ENCODE measurements at places on chromosomes 1 and 21.

DNA sequence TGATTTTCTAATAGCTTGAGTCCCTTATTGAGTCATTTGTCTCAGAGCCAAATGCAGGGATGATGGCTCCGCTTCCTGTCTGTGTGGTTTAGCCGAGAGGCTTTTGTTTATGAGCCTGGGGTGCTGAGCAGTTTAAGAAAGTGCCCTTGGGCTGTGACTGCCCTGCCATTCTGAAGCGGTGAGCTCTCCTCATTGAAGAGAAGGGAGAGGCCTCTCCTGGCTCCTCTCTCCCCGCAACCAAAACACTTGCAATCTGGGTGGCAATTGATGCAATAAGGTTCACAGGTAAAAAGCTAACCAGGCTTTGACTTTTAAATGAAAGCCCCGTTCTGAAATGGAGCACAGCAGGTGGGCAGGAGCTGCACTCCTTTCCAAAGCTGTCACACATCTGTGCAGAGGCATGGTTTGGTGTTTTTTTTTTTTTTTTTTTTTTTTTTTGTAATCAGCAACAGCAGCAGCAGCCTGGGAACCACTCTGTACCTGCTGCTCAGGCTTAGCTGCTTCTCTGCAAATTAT is 403.7 kb downstream of the SIPA1L2 start:
- DNase-seq: no peak

DNA sequence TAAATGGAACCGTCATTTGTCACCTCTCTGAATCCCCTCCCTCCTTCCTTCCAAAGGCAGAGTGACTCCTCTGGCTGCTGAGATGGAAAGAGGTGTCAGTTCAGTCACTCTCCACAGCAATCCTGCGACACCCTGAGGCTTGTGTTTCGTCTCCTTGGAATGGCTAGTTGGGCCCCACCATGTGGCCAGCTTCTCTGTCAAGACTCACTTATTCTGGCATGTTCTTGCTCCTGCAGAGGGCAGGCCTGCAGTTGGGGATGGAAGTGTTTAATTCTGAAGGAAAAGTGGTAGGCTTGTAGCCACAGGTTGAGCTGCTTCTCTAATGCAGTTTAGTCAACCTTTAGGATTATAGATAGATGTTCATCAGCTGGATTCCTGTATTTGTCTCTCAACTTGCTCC is 149.6 kb downstream of the LMO4 start:
- no peak for DNase-seq

GRCh38 chr1:199704231-199704630 is 323.3 kb upstream of the NR5A2 start:
- DNase-seq: no peak

DNA sequence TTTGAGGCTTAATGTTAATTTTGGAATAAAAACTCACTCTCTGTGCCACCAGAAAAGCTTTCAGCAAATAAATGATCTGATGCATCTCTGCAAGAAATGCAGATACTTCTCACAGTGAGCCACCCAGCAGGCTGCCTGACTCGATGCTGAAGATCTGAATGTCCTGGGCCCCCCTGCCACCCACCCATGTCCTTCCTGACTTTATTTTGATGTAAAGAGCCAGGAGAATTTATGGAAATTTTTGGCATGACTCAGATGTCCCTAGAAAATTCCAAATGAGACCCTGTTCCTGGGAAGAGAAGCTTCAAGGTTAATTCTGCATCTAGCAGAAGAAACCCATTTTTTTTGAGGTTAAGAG is 62.8 kb upstream of the COA6 start:
- DNase-seq: no peak

- no peak for DNase-seq
Observed at GRCh38 chr1:220011620-220012019, 34.7 kb downstream of the EPRS1 start.

DNA sequence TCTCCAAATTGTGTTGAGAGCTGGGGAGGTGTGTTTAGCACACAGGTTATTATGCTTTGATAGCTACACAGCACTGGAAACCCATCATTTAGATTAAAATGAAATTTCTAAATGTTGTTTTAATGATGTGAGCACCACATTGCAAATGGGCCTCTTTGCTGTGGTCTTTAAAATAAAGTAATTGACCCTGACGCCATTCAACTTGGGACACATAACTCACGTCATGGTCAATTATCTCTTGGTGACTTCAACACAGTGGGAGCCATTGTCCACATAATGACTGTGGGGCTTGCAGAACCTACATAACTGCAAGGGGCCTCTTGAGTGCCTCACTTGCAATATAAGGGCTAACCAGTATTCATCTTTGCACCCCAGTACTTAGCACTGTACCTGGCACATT is 280.4 kb downstream of the HLX start:
- no peak for DNase-seq

GRCh38 chr1:118201524-118201923 is 16.5 kb upstream of the SPAG17 start:
- no peak for DNase-seq

- no peak for DNase-seq
Observed at GRCh38 chr1:243471026-243471685, 215.3 kb downstream of the SDCCAG8 start.

GRCh38 chr1:26181586-26182382 is 4.5 kb downstream of the CNKSR1 start:
- DNase-seq: no peak

DNA sequence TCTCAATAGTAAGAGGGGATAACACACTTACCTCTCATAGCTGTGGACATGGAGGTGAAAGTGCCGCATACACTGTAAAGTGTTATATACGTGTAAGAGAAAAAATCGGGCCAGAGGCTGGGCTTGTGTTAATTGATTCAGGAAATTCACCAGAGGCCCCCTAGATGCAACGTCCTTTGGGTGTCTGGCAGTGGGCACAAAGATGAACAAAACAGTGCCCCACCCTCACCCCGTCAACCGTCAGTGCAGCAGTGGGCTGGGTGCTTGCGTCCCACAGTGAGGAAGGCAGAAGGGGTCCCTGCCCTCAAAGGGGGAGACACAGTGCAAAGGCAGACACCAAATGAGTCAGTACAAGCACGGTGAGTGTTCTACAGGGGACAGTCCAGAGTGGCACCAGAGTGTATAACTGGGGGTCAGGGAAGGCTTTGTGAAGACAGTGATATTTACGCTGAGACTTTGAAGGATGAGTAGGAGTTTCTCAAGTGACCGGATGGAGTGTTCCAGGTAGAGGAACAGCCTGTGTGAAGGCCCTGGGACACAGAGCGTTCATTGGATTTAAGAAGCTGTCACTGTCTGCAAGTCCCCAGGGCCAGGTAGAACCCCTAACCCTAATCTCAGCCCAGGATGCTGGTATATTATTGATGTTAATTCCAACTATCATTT is 6.6 kb upstream of the MTFR1L start:
- DNase-seq: no peak

GRCh38 chr1:234413990-234414389 is 40.7 kb downstream of the COA6 start:
- DNase-seq: no peak

DNA sequence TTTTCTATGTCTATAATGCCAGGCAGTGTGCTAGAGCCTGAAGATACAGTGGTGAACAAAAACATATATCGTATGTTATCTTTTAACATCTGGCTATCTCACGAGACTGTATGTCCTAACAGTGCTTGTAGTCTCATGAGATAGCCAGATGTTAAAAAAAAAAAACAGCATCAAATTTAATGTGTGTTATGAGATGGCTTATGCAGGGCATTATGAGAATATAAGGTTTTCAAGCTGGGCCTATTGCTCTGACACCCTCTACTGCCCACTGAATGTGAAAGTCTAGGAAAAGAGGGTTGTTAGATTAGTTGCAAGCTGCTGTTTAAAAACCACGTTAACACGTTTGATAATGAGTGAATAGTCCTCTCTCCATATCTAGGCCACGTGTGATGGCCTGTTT is 109.8 kb downstream of the CACHD1 start:
- no peak for DNase-seq

- DNase-seq: no peak
Observed at GRCh38 chr1:102970496-102971078, 137.7 kb downstream of the COL11A1 start.

- DNase-seq: no peak
Observed at GRCh38 chr1:51316846-51317120, 13.6 kb downstream of the TTC39A start.

DNA sequence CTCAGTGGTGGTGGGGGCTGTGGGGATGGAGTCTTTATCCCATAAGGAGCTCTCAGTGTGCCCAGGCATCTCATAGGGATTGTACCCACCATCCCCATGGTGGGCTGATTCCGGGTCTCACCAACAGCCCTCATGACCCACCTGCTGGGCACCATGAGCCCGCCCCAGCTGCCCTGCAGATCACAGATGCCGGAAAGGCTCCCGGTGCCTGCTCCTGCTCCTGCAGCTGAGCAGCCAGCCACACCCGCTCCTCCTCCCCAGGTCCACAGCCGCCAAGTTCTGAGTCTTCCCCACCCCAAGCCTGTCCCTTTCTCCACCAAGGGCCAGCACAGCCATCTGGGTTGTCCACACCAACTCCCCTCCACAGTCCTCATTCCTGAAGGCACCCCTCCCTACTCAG is 15.5 kb upstream of the TSPEAR start:
- DNase-seq: no peak

DNA sequence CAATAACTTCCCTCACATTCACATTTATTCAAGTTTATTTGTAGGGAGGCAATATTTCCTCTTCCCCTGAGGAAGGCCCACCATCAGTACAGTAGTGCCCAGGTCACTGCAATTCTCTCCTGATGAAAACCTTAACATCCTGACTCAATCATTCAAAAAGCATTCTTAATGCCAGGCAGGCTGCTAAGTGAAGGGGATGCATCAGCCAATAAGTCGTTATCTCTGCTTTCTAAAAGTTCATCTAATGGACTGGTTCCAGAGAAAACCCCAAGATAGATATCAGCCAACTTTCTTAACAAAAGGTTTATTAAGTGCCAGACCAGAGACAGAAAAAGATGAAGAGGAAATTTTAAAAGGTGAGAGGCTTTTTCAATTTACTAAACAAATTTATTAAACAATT is 17.3 kb downstream of the OTUD7B start:
- DNase-seq: no peak

DNA sequence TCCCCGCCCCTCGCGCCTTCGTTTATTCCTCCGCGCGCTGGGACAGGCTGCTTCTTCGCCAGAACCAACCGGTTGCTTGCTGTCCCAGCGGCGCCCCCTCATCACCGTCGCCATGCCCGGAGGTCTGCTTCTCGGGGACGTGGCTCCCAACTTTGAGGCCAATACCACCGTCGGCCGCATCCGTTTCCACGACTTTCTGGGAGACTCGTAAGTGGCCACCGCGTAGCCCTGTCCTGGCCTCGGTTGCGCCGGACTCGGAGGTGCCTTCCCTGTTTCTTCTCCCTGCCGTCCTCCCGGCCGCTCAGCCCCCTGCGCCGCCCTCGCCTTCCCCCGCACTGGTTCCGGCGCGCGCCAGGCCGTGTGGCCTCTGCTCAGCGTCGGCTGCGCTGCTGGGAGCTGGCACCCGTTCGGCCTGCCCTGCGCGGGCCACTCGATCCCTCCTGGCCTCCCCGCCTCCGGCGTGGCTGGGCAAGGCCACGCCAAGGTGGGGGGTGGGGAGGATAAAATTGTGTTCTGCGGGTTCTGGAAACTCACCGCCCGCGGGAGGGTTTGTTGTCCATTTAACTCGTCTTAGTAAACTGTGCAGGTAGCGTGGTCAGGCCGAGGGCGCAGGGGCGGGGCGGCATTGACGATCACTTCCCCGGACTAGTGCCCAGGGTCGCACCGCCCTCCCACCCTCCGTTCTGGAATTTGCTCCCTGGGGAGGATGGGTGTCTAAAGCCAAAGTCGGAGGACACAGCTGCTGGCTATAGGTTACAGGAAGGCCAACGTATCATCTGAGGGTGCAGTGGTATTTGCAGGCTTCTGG is at the start of gene PRDX6:
Gene PRDX6 (plus strand): TSS at position 50 of the 808 bp plus-strand sequence. CDS start 63 bp downstream, at position 113.
- peak; percentile 96 for DNase-seq

DNA sequence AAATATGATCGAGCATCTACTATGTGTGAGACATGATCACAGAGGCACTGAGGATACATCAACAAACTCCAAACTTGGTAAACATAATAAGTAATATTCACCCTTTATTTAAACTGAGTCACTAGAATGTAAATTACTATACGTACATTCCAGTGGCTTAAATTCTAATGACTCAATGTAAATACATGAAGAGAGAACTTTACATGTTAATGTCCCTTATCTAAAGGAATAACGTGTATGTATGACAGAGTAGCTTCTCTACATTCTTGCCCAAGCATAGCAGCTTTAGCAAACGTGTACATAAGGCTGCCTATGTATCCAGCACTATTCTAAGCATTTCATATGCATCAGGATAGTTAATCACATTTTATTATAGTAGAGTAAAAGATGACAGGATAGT is 111.8 kb upstream of the CYYR1 start:
- DNase-seq: no peak

- peak; percentile 98 for DNase-seq
Observed at GRCh38 chr1:85276215-85276977, at the start of gene BCL10. Gene BCL10 (minus strand): TSS chr1:85276632. CDS start chr1:85276352, 280 bp downstream.

DNA sequence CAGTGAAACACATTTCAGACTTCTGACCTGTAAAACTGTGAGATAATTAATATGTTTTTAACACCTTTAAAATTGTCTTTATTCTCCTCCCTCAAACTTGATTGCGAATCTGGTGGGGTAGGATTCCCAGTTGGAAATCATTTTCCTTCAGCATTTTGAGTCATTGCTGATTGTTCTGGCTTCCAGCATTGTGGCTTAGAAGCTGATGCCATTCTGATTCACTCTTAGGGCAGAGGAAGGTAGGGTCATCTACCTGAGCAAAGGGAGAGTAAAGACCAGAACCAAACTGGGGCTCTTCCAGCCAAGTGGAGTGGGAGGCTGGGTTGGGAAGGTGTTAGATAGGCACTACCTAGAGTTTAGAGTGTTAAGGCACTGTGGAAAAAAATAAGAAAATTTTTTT is 61.2 kb downstream of the MPZL1 start:
- DNase-seq: no peak

GRCh38 chr1:230287674-230288315 is 138.3 kb downstream of the PGBD5 start:
- no peak for DNase-seq

DNA sequence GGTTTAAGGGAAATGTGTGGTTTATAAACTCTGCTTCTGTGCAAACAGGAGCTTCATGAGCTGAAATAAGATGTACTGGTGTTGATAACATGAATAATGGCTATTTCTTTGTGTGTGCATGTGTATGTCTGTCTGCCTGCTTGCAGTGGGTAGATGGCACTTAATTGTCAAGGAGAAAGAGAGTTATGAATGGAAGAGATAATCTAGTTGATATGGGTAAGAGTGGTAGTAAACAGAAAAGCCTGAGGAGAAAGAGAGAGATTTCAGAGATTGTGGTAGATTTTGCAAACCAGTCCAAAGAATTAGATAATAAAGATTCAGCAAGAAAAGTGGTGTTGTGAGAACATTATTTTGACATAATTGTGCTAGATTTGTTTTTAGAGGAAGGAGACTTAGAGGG is 7.7 kb downstream of the SUCO start:
- DNase-seq: no peak

DNA sequence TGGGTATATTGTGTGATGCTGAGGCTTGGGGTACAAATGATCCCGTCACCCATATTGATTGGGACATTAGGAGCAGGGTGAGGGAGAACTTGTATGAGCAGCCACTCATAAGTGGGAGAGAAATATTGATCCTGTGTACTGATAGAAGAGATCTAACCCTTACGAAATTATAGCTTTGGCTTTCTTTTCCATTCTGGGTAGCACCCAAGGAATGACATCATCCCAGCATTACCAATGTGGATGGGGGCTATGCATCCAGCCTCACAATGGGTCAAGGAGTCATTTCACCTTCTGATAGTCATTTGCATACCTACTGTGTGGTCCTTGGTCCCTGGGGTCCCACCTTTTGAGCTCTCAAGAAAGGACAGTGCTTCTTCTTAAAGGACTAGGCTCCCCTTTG is 1.9 kb upstream of the NAV1 start:
- DNase-seq: no peak

GRCh38 chr1:11700601-11701467 is 9.3 kb downstream of the DRAXIN start:
- no peak for DNase-seq

All from anterior cingulate cortex (tissue), 58 donors.